Muscle of leg (tissue), 16 donors: ENCODE measurements at places on chromosomes 13 and 19. TPM values are rescaled to one million over a fixed set of nuclear protein-coding genes. Genes with fewer than 3 reads are reported as not detected.

LGALS14 gene
- polyA plus RNA-seq, result 0.26 TPM

GRCh38 chr19:44748426-44749254 lies at the start of gene BCL3:
Gene BCL3 (plus strand): TSS chr19:44748708. CDS start chr19:44748791, 83 bp downstream.
- peak within 1 kb of the TSS; percentile 64 for H3K4me3 ChIP-seq
- peaks cover 63% of the 10 kb centered on the region for H3K4me1 ChIP-seq
- no peaks in the 10 kb centered on the region for H3K27me3 ChIP-seq
- H3K36me3 ChIP-seq, result peaks cover 16% of the 10 kb centered on the region

- peaks cover 13% of the 10 kb centered on the region for H3K36me3 ChIP-seq
- peaks cover 20% of the 10 kb centered on the region for H3K4me1 ChIP-seq
- peak overlapping the region; percentile 15 for H3K27ac ChIP-seq
Observed at GRCh38 chr19:19105365-19106055, 32.8 kb downstream of the TMEM161A start.

ATXN8OS gene
- polyA plus RNA-seq, result 0.54 TPM

CEACAM21 gene
- polyA plus RNA-seq, result 2.3 TPM

ZNF723 gene
- polyA plus RNA-seq, result not detected

- H3K27me3 ChIP-seq, result no peaks in the 10 kb centered on the region
- H3K4me3 ChIP-seq, result no peak overlapping the region
- no peaks in the 10 kb centered on the region for H3K36me3 ChIP-seq
Observed at GRCh38 chr13:29452773-29453616, 142.5 kb downstream of the SLC7A1 start.

DNA sequence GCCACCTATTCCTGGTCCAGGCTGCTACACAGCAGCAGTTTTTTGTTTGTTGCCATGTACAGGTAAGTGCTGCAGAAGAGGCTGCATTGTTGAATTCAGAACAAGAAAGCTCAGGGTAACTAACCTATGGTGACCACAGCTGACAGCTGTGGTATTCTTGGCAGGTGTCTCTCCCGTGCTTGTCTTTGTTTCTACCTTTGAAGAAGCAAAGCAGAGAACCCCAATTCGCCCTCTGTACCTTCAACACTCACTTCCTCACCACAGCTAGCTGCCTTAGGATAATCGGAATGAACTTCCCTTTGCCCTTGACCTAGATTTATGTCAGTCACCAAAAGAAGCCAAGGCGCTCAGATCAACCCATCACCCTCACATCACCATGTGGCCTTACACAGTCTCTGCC lies 1703.3 kb upstream of the SLC10A2 start:
- no peak overlapping the region for H3K27ac ChIP-seq
- no peaks in the 10 kb centered on the region for H3K4me1 ChIP-seq
- DNase-seq, result no peak

KCNRG gene
- polyA plus RNA-seq, result 1.00 TPM

DNA sequence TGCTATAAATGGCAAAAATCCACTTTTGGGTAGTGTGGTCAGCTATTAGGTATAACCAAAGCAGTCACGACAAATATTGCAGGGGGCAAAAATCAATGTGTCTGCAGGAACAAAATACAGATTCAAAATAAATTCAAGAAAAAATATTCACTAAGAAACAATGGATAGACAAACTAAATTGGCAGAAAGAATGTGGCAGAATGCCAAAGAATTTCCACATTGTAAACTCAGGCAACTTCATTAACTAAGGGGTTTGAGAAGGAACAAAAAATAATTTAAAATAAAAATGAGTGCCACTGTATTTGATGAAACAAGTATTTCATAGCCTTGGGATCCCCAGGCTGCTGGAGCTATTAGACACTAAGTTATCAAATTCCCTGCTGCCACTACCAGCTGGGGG lies 193.1 kb downstream of the VWA8 start:
- H3K27me3 ChIP-seq, result no peaks in the 10 kb centered on the region
- H3K27ac ChIP-seq, result no peak overlapping the region
- no peaks in the 10 kb centered on the region for H3K4me1 ChIP-seq
- no peak overlapping the region for H3K4me3 ChIP-seq
- peak; percentile 30 for DNase-seq
- no peaks in the 10 kb centered on the region for H3K36me3 ChIP-seq

- H3K27ac ChIP-seq, result no peak overlapping the region
- DNase-seq, result peak; percentile 21
- no peaks in the 10 kb centered on the region for H3K27me3 ChIP-seq
- H3K36me3 ChIP-seq, result no peaks in the 10 kb centered on the region
- H3K4me3 ChIP-seq, result no peak overlapping the region
- no peaks in the 10 kb centered on the region for H3K4me1 ChIP-seq
Observed at GRCh38 chr13:103140001-103140671, 73.9 kb upstream of the SLC10A2 start.

KLK15 gene
- not detected for polyA plus RNA-seq

TRPM4 gene
- polyA plus RNA-seq, result 33.8 TPM

PRR19 gene
- polyA plus RNA-seq, result 0.71 TPM

TMEM147 gene
- polyA plus RNA-seq, result 41.5 TPM

WDR62 gene
- 4.0 TPM for polyA plus RNA-seq

GRCh38 chr13:104385404-104385803 lies 1319.2 kb upstream of the SLC10A2 start:
- H3K4me1 ChIP-seq, result no peaks in the 10 kb centered on the region
- no peak overlapping the region for H3K4me3 ChIP-seq
- no peak overlapping the region for H3K27ac ChIP-seq
- no peaks in the 10 kb centered on the region for H3K36me3 ChIP-seq
- DNase-seq, result no peak

DNA sequence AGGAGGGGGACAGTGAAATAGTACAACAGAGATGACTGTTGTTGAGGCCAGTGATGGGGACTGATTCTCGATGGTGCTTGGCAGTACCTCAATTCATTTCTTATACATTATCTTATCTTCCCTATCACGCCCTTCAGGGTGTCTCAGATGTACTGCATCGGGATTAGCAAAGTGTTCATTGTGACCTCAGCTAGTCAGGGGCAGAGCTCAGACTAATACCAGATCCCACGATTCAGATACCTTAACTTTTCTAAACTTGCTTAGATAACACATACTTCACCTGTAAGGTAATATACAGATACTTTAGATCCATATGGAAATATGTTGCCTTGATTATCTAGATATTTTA lies 720.6 kb downstream of the EFNB2 start:
- DNase-seq, result no peak
- no peaks in the 10 kb centered on the region for H3K36me3 ChIP-seq
- no peaks in the 10 kb centered on the region for H3K4me1 ChIP-seq
- no peak overlapping the region for H3K27ac ChIP-seq
- no peak overlapping the region for H3K4me3 ChIP-seq

- H3K27ac ChIP-seq, result no peak within 1 kb of the TSS
- DNase-seq, result no peak
- H3K4me1 ChIP-seq, result peaks cover 55% of the 10 kb centered on the region
- H3K36me3 ChIP-seq, result no peaks in the 10 kb centered on the region
Observed at GRCh38 chr19:10420444-10421239, at the start of gene PDE4A. Gene PDE4A (plus strand): TSS chr19:10420538. CDS start chr19:10420765, 227 bp downstream.

GRCh38 chr19:49336482-49337266 lies 1.5 kb downstream of the CD37 start:
- no peak overlapping the region for H3K4me3 ChIP-seq
- peaks cover 17% of the 10 kb centered on the region for H3K36me3 ChIP-seq
- peaks cover 21% of the 10 kb centered on the region for H3K27me3 ChIP-seq

GRCh38 chr19:58229255-58229639 lies 533 bp downstream of the ZNF544 start:
- DNase-seq, result peak; percentile 39

THAP8 gene
- polyA plus RNA-seq, result 8.3 TPM

SPRY2 gene
- 105 TPM for polyA plus RNA-seq

LRRC4B gene
- 14.1 TPM for polyA plus RNA-seq

DNA sequence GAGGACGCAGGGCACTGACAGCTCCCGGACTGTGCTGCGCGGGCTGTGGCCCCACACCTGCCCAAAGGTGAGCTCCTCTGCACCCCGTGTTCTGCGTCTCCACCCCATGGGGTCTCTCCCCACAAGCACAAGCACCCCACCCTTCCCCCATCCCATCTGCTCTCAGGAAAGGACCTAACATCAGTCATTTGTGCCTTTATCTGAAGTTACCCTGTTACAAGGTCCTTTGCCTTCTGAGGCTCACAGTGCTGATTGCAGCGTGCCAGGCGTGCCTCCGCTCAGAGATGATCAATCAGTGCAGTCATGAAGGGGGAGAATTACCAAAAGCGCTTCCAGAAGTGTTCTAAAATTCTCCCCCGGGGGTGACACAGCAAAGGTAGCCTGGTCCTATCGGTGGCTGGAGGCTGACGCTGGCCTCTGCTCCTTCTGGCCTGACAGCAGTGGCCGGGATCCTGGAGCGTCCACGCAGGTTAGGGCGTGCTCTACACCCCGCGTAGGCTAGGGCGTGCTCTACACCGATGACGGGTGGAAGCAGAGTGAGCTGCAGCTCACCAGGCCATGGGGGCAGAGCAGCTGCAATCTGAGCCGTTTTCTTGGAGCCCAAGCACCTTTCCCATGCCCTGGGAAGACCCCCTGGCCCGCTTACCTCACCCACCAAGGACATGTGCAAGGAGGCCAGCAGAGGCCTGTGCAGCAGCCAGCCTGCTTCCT lies 84.7 kb upstream of the TM9SF2 start:
- DNase-seq, result no peak
- H3K27me3 ChIP-seq, result peaks cover 13% of the 10 kb centered on the region
- no peaks in the 10 kb centered on the region for H3K36me3 ChIP-seq
- no peak overlapping the region for H3K27ac ChIP-seq
- H3K4me3 ChIP-seq, result no peak overlapping the region
- peaks cover 6% of the 10 kb centered on the region for H3K4me1 ChIP-seq

DNA sequence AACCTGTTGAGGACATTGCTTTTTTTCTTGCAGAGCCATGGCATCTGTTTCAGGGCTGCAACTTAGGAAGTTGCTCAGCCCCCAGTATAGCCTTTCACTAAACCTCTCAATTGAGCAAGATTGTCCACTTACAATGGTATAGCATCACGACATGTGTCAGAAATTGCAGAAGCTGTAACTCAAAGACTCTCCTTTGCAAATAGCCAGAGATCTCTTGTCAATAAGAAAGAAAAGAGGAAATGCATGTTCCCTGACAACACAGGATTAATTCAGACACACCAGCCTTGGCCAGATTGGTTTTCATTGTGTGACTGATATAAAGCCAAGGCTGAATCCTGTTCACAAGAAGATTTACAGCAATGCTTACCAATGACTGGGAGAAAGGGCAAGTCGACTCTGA lies 38.7 kb upstream of the CYSLTR2 start:
- H3K4me3 ChIP-seq, result no peak overlapping the region
- H3K4me1 ChIP-seq, result no peaks in the 10 kb centered on the region
- H3K27me3 ChIP-seq, result no peaks in the 10 kb centered on the region
- DNase-seq, result no peak

- peaks cover 16% of the 10 kb centered on the region for H3K27me3 ChIP-seq
- DNase-seq, result peak; percentile 66
- peaks cover 8% of the 10 kb centered on the region for H3K4me1 ChIP-seq
- no peak overlapping the region for H3K27ac ChIP-seq
- no peak overlapping the region for H3K4me3 ChIP-seq
Observed at GRCh38 chr19:17778968-17779929, 15.7 kb upstream of the B3GNT3 start.

OR7E24 gene
- polyA plus RNA-seq, result not detected

- H3K4me3 ChIP-seq, result no peak overlapping the region
- H3K27me3 ChIP-seq, result no peaks in the 10 kb centered on the region
- no peak for DNase-seq
- no peaks in the 10 kb centered on the region for H3K36me3 ChIP-seq
Observed at GRCh38 chr19:31128291-31128690, 220.9 kb downstream of the TSHZ3 start.

DNA sequence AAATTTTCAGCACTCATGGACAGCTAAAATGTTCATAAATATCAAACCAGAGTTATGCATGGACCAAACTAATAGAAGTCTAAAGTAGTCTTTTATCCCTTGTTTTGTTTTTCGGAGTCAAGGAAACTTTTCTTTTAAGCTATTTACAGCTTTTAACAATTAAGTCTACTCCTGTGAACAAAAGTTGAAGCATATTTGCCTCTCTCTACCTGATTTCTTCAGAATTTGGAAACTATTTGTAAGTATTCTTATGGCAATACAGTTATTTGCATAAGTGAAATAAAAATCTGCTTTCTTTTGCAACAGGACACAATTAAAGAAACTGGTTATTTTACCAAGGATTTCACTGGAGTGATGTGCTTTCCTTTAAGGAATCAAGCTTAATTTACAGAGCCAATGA lies 47.1 kb upstream of the ANKRD10 start:
- no peak overlapping the region for H3K27ac ChIP-seq
- no peaks in the 10 kb centered on the region for H3K27me3 ChIP-seq
- H3K4me1 ChIP-seq, result no peaks in the 10 kb centered on the region
- H3K4me3 ChIP-seq, result no peak overlapping the region
- no peak for DNase-seq

THSD8 gene
- 4.8 TPM for polyA plus RNA-seq

DNA sequence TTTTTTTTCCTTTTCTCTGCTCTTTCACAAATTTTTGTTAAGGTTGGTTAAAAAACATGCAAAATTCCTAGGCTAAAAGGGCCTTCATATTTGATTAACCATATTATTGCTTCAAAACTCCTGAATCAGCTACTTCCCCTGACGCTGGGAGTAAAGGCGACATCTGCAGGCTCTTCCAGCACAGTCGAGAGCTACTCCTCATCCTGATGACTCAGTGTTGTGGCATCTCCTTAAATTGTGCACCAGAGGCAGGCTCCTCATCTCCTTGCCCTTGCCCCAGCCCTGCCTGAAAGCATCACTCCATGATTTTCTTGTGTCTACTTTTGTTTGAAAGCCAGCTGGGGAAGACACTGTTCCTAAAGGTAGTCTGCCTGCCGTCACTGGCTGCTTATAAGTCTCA lies 24.5 kb upstream of the SOX1 start:
- H3K27ac ChIP-seq, result no peak overlapping the region
- H3K4me3 ChIP-seq, result no peak overlapping the region
- H3K36me3 ChIP-seq, result no peaks in the 10 kb centered on the region

ZNF491 gene
- polyA plus RNA-seq, result 3.3 TPM

GRCh38 chr13:108407495-108407894 lies 138.0 kb downstream of the TNFSF13B start:
- H3K4me3 ChIP-seq, result no peak overlapping the region
- H3K4me1 ChIP-seq, result peaks cover 3% of the 10 kb centered on the region
- DNase-seq, result no peak
- no peak overlapping the region for H3K27ac ChIP-seq

DNA sequence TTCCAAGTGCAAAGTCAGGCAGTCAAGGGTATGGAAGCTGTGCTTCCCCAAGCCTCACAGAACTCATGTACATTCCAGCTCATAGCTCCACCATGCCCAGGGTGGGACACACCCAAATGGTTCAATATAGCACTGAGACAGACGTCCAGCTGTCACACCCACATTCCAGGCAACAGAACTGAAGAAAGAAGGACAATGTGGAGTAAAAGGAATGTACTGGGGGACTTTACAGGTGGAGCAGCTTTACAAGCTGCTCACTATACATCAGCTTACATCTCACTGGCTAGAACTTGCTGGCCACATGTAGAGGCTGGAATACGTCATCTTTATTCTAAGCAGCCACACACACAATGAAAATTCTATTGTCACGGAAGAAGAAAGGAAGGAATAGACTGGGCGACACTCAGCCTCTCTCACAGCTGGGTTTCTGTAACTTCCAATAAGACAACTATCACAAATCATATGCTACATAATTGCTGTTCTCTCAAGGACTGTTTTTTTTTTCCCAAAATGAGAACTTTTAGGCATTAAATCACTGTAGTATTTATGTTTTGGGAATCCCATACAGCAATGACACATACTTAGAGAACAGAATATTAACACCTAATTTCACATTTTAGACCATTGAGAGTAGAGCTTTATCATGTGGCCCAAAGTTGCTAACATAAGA lies 86.1 kb downstream of the KLF12 start:
- H3K4me1 ChIP-seq, result peaks cover 12% of the 10 kb centered on the region
- H3K4me3 ChIP-seq, result no peak overlapping the region
- H3K27ac ChIP-seq, result peak overlapping the region; percentile 86

- no peak for DNase-seq
- peaks cover 21% of the 10 kb centered on the region for H3K4me1 ChIP-seq
- no peak overlapping the region for H3K27ac ChIP-seq
- no peak overlapping the region for H3K4me3 ChIP-seq
- H3K27me3 ChIP-seq, result no peaks in the 10 kb centered on the region
Observed at GRCh38 chr19:944663-945241, 18.9 kb downstream of the ARID3A start.
